ENCODE measurements at places on chromosomes 7 and 10.

DNA sequence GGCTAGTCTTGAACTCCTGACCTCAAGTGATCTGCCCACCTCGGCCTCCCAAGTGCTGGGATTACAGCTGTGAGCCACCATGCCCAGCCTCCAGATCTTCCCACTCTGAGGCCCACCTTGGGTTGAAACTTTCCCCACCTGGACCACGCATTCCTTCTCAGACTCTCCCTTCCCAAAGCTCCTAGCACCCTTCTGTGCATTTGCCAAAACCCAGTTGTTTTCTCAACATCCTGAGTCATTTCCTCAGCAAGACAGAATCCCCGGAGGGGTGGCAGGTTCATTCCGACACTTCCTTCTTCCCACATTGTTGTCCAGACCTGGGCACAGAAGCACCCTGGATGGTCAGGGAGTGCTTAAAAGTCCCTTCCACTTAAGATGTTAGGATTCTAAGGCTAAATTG, 28.9 kb downstream of the BAG3 start:
- DNase-seq: no peak

DNA sequence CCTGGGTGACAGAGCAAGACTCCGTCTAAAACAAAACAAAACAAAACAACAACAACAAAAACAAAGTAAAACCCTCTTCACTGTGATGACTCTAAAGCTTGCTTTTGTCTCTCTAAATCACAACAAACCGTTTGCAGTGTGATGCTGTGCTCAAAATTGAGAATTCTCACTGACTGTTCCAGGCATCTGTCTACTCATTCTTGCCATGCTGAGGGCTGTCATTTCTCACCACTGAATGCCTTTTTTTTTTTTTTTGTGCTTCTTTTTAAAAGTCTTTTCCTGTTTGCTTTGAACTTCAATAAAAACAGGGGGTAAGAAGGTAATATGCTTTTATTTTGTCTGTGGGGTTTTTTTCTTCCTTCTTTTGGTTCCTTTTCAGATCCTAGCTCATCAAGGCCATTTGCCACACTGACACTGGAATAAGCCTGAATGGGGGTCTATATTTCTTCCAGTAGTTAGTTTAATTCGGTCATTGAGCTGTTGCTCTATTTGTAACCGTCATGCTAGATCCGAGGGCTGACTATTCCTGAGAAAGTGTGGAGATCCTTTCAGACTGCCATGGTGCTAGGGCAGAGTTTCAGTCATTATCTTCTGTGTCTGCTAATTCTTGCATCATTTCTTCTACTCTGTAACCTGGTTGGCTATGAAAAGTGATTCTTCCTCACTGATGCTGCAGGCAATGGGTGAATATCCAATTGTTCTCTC, 10.6 kb downstream of the FAS start:
- no peak for DNase-seq

DNA sequence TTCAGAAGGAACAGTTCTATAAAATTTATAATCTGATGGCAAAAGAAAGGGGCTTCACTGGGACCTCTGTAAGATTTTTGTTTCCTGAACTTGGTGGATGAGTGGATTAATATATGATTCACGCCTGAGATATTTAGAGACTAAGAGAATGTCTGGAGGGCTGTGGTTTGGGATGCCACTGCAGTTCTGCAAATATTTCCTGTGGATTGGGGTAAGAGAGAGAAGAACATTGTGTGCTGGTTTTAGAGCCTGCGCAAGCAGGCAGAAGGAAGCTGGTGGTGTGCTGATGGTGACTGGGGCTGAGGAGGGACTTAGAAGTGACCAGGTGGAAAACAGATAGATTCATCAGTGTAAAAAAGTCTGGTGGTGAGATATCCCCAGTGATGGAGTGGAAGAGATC, 87.0 kb downstream of the SUGCT start:
- DNase-seq: no peak

- no peak for DNase-seq
Measured at GRCh38 chr7:127437241-127437640, 44.7 kb upstream of the ZNF800 start.

- DNase-seq: no peak
Measured at GRCh38 chr10:28873540-28873939, 196.2 kb downstream of the BAMBI start.

DNA sequence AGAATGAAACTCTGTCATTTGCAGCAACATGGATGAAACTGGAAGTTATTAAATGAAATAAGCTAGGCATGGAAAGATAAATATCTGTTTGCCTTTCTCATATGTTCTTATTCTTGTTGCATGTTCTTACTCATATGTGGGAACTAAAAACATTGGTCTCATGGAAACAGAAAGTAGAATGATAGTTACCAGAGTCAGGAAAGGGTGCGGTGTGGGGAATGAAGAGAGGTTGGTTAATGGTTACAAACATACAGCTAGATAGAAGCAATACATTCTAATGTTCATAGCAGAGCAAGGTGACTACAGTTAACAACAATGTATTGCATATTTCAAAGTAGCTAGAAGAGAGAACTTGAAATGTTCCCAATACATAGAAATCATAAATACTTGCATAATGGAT, 105.1 kb downstream of the FAM107B start:
- no peak for DNase-seq

- peak; percentile 58 for DNase-seq
Measured at GRCh38 chr7:150368884-150369747, 494 bp downstream of the REPIN1 start.

GRCh38 chr10:1651270-1651966, 85.9 kb downstream of the ADARB2 start:
- no peak for DNase-seq

GRCh38 chr10:132678436-132679216, 107.3 kb downstream of the NKX6-2 start:
- no peak for DNase-seq

DNA sequence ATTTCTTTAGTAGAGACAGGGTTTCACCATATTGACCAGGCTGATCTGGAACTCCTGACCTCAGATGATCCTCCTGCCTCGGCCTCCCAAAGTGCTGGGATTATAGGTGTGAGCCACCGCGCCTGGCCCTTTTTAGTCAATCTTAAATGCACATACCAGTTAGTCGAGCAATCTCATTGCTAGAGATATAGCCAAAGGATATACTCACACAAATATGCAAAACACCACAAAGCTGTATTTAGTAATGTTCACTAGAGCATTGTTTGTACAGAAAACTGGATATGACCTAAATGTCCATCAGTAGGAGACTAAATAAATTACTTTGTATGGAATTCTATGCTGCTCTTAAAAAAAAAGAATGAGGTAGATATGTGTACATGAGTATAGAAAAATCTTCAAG, 24.5 kb upstream of the IL6 start:
- no peak for DNase-seq

DNA sequence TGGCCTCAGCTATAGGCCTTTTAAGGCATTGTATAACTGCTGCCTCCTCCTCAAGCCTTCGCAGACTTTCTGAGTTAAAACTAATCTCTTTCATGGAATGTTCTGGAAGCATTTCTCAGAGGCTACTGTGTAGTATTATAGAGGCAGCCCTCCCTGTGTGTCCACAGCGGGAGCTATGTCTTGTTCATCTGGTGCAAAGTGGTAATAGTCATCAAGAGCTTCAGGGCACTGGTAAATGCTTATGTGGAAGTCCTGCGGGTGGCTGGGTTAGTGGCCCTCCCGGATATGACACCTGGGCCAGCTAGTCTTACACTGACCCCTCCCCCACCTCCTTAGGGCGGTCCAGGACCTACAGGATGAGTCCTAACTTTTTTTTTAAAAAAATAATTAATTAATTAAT, 2.2 kb upstream of the ABHD11 start:
- DNase-seq: no peak

Data from stimulated activated naive CD8-positive, alpha-beta T cell treated with anti-CD3 and anti-CD28 coated beads, Interleukin-15, Interleukin-2, amounts not matched to agents 100 U/mL and 50 U/mL, for 24 hours (primary cell).